ENCODE measurements at places on chromosomes 2 and 18.

GRCh38 chr2:71462641-71463341 lies 9.4 kb downstream of the DYSF start:
- DNase-seq, result no peak

DNA sequence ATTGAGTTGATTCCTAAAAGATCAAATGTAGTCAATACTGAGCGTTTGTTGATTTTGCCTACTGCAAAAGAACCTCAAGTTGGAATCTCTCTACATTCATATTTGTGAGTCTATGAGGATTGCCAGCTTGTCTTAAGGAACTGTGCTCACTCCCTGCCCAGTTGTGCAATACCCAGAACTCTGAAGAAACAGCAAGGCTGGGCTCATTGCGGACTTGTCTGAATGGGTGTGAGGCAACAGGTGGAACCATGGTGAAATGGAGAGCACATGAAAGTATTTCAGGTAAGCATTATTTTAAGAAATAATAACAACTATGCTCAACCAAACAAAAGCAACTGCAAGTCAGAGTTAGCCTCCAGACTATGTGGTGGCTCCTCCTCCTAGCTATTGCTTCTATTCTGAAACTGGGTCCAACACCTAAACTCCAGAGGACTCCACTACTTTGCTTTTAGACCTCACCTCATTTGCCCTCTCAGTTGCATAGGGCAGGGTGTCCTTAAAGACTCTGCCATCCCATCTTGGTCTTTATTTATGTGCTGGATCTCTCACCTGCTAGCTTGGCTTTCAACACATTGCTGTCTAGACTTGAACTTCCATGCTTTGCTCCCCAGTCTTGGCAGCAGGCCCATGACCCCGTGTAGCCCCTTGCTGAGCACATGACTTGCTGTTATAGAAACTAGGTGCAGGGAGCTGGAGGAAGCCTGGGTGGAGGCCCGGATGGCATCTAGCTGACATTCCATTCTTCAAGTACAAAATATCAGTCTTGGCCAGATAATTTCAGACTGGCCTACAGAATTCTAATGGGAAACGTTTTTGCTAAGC lies 94.8 kb upstream of the ARL5A start:
- DNase-seq, result no peak

DNA sequence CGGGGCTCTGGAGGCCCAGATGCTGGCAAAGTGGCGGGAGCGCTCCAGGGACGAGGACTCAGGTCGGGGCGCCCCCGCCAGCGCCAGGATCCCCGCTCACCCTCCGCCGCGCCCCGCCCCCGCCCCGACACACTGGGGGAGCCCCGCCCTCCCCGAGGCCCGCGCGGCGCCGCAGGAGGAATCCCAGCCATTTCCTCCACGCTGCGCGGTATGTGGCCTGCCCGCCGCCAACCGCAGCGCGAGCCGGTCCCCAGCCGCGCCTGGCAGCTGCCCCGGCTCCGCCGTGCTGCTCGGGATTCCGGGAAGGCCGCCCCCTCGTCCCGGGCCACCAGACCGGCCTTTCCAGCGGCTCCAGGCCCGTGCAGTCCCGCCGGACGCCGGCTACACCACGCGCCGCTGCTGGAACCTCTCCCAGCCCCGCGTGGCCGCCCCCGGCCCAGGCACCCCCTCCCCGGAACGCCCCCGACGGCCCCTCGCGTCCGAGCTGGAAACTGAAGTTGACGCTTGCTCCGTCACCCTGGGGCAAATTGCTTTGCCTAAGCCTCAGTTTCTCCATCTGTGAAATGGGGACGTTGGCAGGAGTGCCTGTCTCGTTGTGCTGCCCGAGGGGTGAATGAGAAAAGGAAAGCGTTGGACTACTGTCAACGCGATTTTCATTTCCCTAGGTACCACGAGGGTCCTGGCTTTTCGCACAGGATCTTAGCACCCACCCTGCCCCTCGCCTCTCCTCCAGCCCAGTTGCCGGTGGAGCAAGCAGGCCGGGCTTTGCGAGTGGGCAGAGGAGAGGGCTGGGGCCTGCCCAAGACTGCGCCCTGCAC lies 53.6 kb downstream of the PKDCC start:
- DNase-seq, result no peak

DNA sequence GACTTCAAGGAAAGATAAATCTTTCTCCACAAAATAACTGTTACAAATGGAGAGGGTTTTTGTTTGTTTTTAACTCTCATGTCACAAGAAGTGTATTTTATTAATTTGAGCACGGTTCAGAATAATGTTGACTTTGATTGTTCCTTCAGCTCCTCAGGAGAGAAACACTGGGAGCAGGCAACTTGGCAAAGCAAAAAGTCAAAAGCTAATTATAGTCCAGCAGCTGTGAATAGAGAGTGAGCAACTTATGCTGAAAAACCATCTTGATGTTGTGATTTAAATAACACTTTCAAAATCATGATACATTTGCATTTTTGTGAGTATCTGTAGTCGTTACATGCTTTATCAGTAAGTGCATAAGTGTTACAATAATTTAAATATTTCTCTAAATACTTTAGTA lies 37.5 kb upstream of the TTN start:
- DNase-seq, result no peak

GRCh38 chr2:229996320-229996719 lies 72.4 kb downstream of the SLC16A14 start:
- DNase-seq, result no peak

DNA sequence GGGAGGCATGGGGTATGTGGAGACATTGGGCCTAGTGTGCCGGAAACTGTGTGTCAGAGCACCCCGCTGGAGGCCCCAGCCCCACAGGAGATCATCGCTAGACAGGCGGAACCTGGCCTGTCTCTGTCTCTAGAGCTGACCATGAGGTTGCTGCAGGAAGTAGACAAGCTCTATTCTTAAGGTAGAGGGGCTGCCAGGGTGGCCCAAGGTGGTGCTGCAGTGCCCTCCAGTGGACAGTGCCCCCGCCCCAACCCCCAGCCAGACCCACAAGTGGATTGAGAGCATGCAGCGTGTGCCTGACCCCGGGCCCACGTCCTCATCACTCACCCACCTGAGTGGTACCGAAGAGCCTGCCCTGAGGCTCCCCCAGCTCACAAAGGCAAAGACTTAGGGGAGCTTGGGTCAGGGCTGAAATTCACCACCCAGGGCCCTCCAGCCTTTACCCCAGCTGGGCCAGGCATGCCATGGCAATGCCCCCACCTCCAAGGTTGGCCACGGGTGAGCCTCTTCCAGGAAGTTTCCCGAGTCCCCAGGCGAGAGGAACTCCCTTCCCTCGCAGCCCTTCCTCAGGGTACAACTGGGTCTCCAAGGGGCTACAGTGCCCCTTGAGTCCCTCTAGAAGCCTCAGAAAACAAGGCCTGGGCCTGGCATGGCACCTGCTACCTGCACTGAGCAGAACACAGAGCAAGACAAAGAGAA lies 155.0 kb downstream of the TTC32 start:
- DNase-seq, result no peak

DNA sequence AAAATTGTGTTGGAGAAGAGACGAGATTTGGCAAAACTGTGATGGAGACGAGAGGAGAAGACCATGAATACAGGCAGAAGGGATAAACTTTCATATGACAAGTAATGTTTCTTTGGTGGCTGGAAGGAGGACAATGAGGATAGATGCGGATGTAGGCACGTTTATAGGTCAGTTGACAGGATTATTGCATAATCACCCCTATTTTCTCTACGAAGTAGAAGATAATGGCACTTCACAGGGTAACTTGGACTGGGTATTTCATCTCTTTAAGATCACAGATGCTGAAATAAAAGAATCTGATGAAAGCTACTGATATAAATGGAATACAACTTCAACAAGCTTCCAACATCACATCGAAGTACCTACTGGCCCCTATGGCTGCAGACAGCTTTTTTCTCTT lies 81.0 kb downstream of the PLEKHM3 start:
- DNase-seq, result no peak

DNA sequence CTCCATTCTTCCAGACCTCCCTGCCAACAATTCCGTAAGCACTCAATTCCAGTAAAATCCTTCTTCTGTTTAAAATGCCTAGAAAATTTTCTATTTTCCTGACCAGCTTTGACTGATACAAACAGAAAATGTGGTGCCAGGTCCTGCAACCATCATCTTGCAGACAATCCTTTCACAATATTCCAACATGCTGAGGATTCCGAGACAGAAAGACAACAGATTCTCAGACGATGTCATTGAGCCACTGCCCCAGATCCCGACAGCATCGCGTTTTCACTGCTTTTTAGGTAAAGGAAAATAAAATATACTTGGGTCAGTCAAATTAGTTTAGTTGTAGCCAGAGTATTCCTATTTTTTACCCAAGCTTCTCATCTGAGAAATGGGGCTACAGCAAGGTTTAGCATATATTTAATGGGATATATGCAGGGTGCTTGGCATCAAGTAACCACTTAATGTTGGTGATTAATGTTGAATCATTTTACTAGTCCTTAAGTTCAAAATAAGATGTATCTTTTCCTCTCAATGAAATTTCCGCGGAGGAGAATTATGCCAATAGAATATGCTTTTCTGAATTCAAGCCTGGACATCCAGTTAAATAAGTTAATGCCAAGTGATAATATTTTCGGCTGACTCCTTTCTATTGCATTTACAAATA lies 866.6 kb downstream of the SLC4A3 start:
- DNase-seq, result no peak

DNA sequence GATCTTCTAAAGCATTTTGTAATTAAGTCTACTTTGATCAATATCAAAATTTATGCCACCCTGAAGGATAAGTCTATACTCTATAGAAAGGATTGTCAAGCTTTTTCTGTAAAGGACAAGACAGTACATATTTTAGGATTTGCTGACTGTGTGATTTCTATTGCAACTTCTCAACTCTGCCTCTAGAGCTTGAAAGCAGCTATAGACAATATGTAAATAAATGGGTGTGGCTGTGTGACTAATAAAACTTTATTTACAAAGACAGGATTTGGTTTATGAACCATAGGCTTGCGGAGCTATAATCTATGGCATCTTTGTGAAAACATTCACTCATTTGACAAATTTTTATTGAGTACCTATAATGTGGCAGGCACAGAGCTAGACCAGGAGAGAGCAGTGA lies 18.4 kb downstream of the UPP2 start:
- DNase-seq, result no peak

- DNase-seq, result no peak
Measured at GRCh38 chr18:33840212-33840593, 262.2 kb downstream of the ASXL3 start.

- DNase-seq, result no peak
Measured at GRCh38 chr2:47401789-47402554, 984 bp upstream of the MSH2 start.

DNA sequence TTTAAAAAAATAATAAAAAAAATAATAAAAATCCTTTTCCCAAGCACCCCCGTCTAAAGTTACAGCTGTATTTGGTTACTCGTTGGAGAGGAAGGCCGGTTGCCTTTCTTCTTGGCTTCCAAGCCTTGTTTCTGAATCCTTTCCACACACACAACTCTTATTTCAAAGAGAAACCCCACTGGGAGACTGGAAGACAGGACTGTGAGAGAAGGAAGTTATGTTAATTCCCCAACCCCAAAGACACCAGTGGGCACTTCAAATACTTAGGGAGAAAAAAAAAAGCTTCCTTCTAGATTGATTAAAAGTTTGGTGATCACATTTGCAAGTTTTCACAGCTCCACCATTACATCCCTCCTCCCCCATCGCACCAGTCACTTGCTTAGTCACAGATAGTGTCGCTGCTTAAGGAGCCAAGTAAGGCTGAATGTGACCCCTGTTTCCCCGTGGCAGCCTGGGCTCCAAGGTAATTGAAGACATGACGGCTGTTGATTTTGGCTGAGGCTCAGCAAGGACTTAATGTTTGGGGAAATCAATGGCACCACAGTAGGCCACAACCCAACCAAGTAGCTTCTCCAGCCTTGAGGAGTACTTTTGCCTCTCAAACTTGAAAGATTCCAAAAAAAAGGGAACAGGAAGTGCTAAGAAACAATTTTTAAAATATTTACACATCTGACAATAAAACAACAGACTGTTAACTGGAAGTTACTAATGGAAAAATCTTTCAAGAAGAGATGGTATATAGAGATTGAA lies 40.8 kb upstream of the FRZB start:
- DNase-seq, result no peak

DNA sequence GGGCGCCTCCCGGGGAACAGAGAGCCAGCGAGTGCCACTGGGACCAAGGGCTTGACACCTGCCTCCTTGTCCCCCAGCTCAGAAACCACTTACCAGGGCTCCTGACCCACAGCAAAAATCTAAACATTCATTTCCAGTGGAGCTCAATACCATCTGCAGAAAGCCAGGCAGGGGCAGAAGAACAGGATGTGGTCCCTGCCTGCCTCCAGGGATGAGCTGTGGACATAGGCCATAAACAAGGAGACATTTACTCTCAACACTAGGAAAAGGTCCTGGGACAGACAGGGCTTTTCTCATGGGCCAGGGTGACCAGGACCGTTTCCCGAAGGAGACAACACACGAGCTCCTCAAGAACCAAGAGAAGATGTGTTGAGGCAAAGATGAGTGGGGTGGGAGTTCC lies 203.0 kb downstream of the CTIF start:
- no peak for DNase-seq

GRCh38 chr2:219378163-219378851 lies 9.4 kb downstream of the DNPEP start:
- no peak for DNase-seq

GRCh38 chr2:217929757-217930707 lies 72.8 kb downstream of the TNS1 start:
- DNase-seq, result no peak

All from stimulated activated CD4-positive, alpha-beta T cell treated with anti-CD3 and anti-CD28 coated beads, Interleukin-12 subunit alpha, Interleukin-12 subunit beta, amount 100 ng/mL, for 24 hours (primary cell).